ENCODE measurements at places on chromosomes 11 and 22.

- H3K27ac ChIP-seq = no peak overlapping the region
- no peak overlapping the region for H3K4me3 ChIP-seq
- H3K4me1 ChIP-seq = no peaks in the 10 kb centered on the region
- DNase-seq = no peak
- H3K36me3 ChIP-seq = no peaks in the 10 kb centered on the region
These were observed 424.7 kb downstream of the FAM181B start for GRCh38 chr11:82308979-82309378.

DNA sequence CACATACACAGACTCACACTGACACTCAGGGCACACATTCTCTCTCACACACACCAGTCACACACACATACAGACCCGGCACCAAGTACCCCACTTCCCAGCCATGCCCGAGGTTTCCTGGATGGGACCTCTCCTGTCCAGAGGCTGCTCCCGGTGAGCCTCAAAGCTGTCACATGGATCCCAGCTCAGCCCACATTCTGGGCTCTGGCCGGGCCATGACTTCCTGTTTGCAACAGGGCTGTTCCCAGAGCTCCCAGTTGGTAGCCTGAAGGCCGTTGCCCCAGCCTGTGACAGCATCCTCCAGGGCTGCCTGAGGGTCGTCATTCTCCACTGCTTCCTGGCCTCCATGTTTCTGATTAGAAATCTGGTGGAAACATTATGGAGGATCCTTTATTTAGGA, 14.6 kb upstream of the CYP2D6 start:
- H3K36me3 ChIP-seq = peaks cover 3% of the 10 kb centered on the region
- H3K27me3 ChIP-seq = no peaks in the 10 kb centered on the region
- no peak for DNase-seq
- H3K4me3 ChIP-seq = no peak overlapping the region
- no peak overlapping the region for H3K27ac ChIP-seq

- H3K27me3 ChIP-seq = peaks cover 51% of the 10 kb centered on the region
- no peak overlapping the region for H3K4me3 ChIP-seq
- peaks cover 1% of the 10 kb centered on the region for H3K36me3 ChIP-seq
- peaks cover 6% of the 10 kb centered on the region for H3K4me1 ChIP-seq
- DNase-seq = no peak
These were observed 170.4 kb upstream of the CTSC start for GRCh38 chr11:88507771-88508417.

GRCh38 chr11:45169310-45170072, 23.1 kb downstream of the PRDM11 start:
- H3K4me1 ChIP-seq = peaks cover 20% of the 10 kb centered on the region
- H3K36me3 ChIP-seq = no peaks in the 10 kb centered on the region
- H3K27me3 ChIP-seq = no peaks in the 10 kb centered on the region
- no peak overlapping the region for H3K4me3 ChIP-seq

- DNase-seq = no peak
- H3K4me1 ChIP-seq = peaks cover 34% of the 10 kb centered on the region
- no peak overlapping the region for H3K4me3 ChIP-seq
- no peaks in the 10 kb centered on the region for H3K27me3 ChIP-seq
- H3K36me3 ChIP-seq = peaks cover 2% of the 10 kb centered on the region
- H3K27ac ChIP-seq = peak overlapping the region; percentile 92
These were observed 76.0 kb downstream of the ST3GAL4 start for GRCh38 chr11:126431401-126432064.

- no peak overlapping the region for H3K4me3 ChIP-seq
- DNase-seq = no peak
- H3K4me1 ChIP-seq = peaks cover 9% of the 10 kb centered on the region
- no peaks in the 10 kb centered on the region for H3K36me3 ChIP-seq
These were observed 14.1 kb upstream of the LRRC10B start for GRCh38 chr11:61494381-61494961.

- H3K36me3 ChIP-seq = peaks cover 2% of the 10 kb centered on the region
- H3K27me3 ChIP-seq = no peaks in the 10 kb centered on the region
- H3K4me3 ChIP-seq = no peak overlapping the region
- DNase-seq = no peak
These were observed 14.0 kb downstream of the CELF1 start for GRCh38 chr11:47538741-47539565.

DNA sequence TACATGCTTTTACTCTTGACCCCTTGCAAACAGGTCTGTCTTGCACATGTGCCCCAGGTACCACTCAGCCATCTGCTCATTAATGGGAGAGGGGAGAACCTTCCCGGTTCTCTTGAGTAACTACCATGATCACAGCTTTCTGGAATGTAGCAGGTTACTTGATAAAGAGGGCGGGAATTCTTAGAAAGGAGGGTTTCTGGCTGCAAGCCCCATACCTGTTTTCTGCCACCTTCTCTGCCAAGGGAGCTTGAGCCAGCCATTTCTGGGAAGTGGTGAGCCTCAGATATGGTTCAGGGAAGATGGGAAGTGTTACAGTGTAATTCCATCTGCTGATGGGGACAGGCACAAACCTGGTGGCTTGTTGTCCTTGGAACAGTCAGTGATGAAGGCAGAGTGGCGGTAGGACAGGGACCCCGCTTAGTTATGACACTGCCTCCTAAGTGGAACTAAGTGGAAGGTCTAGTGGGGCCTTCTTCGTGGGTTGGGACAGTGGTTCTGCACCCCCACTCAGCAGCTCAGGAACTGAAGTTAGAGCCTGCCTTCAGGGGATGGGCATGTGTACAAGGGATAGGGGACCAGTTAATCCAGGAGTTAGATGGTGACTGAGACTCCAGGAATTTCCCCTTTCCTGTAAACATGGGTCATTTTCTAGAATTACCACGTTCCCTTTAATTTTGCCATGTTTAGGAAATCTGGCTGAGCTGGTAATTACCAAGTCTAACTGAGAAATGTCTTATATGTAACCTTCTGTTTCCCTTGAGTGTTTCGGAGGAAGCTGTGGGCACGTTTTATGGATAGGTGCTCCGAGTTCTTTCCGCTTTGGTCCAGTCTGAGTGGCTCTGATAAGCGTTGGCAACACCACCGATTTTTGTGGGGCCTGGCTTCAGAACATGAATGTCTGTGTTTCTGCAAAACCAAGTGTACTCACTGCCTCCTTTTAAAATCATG, 35.3 kb downstream of the BCR start:
- H3K4me1 ChIP-seq = peaks cover 41% of the 10 kb centered on the region
- no peak overlapping the region for H3K27ac ChIP-seq
- DNase-seq = peak; percentile 36
- H3K4me3 ChIP-seq = no peak overlapping the region

GRCh38 chr11:49505231-49505630, 296.8 kb upstream of the FOLH1 start:
- no peaks in the 10 kb centered on the region for H3K27me3 ChIP-seq
- H3K4me1 ChIP-seq = no peaks in the 10 kb centered on the region
- H3K36me3 ChIP-seq = no peaks in the 10 kb centered on the region
- no peak for DNase-seq
- H3K4me3 ChIP-seq = no peak overlapping the region

DNA sequence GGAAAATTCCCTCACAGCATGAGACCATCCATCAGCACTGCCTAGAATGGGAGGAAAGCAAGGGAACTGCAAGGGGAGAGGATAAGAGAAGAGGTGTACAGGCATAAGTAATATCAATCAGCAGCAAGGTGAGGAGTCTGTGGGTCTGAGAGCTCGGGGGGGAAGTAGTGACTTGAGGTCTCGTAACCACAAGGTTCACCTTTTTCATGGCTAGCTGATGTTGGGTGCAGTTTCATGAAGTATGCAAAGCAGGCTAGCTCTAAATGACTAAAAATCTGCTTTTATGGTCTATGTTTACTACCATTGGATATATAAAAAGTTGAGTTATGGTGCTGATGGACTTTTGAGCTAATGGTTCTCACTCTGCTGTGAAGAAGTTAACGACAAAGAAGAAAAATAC, 35.8 kb downstream of the OR4C6 start:
- no peaks in the 10 kb centered on the region for H3K27me3 ChIP-seq
- DNase-seq = no peak
- H3K36me3 ChIP-seq = no peaks in the 10 kb centered on the region
- no peak overlapping the region for H3K27ac ChIP-seq

- no peaks in the 10 kb centered on the region for H3K36me3 ChIP-seq
- H3K4me3 ChIP-seq = no peak overlapping the region
- H3K27ac ChIP-seq = no peak overlapping the region
- peak; percentile 86 for DNase-seq
- H3K4me1 ChIP-seq = no peaks in the 10 kb centered on the region
- peaks cover 6% of the 10 kb centered on the region for H3K27me3 ChIP-seq
These were observed 30.5 kb downstream of the MUC2 start for GRCh38 chr11:1105183-1105565.

DNA sequence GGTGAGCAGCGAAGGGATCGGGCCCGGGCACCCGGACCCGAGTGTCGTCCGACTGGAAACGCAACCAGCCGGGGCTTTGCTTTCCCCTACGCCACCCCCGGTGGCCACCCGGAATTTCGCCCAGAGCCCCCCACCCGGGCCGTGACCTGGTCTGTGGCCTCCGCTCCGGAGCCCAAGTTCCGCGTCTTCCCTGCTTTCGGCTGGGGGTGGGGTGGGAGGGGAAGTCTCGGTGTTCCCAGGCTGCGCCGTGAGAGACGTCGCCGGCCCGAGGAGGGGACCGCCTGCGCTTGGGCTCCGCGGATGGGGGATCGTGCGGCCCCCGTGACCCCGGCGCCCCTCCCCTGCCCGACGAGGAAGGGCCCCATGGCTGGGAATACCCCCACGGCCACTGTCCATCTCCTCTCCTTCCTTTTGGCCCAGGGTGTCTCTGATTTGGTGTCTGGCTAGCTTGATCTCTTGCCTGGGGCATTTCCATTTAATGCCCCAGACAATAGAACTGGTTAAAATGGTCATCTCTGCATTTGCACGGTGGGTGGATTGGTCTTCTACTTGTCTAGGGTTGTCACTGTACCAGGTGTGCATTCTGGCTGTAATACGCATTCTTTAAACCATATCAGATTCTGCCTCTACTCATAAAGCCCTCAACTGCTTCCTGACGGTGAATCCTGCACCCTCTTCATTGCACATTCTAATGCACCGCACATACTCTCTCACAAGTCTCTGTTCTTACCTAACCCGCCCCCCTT, 789 bp downstream of the SIK2 start:
- DNase-seq = no peak
- H3K4me1 ChIP-seq = peaks cover 33% of the 10 kb centered on the region
- H3K27me3 ChIP-seq = no peaks in the 10 kb centered on the region
